ENCODE measurements at places on chromosomes 5 and 9. TPM values are rescaled to one million over a fixed set of nuclear protein-coding genes. Genes with fewer than 3 reads are reported as not detected.

DNA sequence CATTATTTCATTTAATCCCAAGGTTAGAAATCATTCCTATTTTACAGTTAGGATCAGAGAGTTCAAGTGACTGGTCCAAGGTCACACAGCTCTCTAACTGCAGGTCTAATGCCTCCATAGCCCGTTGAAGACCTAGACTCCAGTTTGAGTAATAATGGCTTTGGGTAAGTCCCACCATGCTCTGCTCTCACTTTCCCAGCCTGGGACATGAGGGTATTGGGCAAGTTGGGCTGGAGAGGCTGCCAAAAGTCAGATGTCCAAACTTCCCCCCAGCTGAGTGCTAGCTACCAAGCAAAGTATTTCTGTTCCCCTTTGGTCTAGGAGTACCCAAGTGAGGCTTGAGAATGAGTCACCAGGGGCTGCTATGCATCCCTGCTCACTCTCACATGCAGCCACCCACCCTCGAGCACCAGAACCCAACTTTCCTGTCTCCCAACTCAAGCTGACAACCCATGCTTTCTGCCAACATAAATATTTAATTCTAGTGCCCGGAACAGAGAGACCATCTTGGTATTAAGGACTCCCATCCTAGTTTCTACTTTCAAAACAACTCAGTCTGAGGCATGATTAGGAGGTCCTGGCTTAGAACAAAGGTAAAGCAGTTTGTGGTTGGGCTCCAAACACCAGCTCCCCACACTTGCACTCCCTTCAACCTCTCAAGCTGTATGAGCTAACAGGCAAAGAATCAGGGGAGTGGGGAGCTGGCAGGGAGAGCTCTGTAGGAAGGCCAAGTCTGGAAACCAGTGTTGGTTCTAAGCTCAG lies 236.5 kb upstream of the TRIM32 start:
- DNase-seq, result peak; percentile 51

The CARD9 gene
- 0.93 TPM for polyA plus RNA-seq

DNA sequence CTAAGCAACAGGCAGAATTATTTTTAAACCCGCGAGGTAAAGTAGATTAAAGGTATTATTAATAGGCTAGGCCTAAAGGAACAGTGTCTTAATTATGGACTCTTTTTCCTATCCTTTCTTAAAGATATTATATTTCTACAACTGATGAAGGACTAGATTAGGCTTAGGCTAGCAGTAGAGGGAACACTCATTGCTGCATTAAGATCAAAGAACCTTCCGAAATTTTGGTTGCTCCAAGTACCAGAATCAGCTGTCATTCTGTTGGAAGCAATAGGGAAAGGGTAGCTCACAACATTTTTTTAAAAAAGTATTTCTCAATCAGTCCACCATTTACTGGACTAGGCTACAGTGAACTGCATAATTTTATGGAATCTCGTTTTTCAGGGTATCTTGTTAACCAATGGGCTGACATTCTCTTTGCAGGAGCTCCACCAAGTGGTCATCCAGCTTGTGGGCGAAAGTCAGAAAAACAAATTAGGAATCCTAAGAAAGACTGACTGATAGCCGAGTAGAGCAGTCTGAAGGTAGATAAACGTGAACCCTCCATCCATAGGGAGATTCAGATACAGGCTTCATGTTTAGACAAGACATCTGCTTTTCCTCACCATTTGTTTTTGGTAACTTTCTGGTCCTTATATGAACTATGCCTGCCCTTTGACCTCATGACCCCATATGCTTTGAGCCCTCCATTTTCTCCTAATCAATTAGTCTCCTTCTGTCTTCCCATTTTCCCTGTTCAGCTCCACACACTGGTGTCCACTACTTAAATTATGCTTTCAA lies 103.6 kb upstream of the CHD1 start:
- DNase-seq, result peak; percentile 63

DNA sequence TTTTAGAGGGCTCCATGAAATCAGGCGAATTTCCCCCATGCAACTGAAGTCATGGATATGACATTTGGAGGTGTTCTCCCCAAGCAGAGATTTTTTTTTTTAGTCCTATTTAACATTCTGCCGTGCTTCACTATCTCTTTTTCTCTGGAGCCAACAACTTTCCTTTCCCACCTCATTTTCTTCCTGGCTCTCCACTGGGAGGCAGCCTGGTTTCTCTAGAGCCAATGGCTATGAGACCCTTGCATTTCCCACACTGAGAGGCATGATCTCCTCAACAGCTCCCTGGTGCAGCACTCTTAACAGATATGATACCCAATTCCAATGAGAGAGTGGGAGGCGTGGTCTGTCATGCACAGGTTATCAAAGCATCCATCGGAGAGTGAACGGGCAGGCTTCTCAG lies 310.8 kb downstream of the DRD1 start:
- DNase-seq, result no peak

- no peak for DNase-seq
These were observed 98.2 kb downstream of the MARCHF3 start for GRCh38 chr5:126931963-126932660.

The BTNL3 gene
- polyA plus RNA-seq, result not detected

- no peak for DNase-seq
These were observed 5.2 kb downstream of the PTCH1 start for GRCh38 chr9:95511616-95511931.

DNA sequence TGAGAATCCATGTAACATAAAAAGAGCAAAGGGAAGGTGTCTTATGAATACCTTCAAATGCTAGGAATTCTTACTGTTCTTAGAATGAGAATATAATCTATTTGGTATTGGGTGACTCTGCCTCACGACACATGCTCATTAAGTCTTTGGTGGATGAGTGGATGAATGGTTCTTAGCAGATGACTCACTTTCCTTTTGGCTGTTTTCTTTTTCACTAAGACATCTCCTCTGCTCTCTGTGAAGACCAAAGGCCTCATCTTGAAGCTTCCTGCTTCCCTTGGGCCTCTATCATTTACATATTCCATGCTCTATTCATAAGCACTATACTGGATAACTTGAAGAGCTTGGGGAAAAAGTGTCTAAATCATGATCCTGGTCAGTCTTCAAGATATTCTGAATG lies 468.1 kb downstream of the SPATA31D1 start:
- DNase-seq, result peak; percentile 1

DNA sequence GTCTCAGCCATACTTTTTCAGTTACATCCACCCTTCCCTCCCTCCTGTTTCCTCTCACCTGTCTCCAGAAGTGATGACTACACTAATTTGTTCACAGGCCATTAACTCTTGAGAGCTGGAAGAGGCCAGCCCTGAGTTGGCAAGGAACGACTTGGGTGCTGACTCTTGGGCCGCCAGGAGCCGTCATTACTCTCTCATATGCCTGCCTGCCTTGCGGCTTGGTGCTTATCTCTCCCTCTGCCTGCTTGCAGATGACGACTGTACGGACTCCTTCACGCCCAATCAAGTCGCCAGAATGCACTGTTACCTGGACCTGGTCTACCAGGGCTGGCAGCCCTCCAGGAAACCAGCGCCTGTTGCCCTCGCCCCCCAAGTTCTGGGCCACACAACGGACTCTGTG lies 66.1 kb downstream of the PAPPA start:
- no peak for DNase-seq

DNA sequence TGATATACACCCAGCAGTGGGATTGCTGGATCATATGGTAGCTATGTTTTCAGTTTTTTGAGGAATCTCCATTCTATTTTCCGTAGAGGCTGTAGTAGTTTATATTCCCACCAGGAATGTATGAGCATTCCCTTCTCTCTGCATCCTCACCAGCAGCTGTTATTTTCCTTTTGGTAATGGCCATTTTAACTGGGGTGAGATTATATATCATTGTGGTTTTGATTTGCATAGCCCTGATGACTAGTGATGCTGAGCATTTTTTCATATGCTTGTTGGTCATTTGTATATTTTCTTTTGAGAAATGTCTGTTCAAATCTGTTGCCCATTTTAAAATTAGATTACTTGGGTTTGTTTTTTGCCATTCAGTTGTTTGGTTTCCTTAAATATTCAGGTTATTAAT lies 11.2 kb upstream of the PPIC start:
- no peak for DNase-seq

- no peak for DNase-seq
These were observed 250.6 kb downstream of the SPOCK1 start for GRCh38 chr5:137248527-137248926.

DNA sequence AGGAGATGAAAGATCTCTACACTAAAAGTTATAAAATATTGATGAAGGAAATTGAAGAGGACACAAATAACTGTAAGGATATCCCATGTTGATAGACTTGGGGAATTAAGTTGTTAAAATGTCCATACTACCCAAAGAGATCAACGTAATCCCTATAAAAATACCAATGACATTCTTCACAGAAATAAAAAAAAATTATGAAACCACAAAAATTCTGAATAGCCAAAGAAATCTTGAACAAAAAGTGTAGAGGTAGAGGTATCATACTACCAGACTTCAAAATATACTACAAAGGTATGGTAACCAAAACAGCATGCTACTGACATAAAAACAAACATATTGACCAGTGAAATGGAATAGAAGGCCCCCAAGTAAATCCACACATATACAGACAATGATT lies 71.5 kb upstream of the ELL2 start:
- DNase-seq, result no peak

- no peak for DNase-seq
These were observed 73.8 kb upstream of the KLF9 start for GRCh38 chr9:70488098-70488792.

The CFAP77 gene
- polyA plus RNA-seq, result not detected

GRCh38 chr9:88950341-88951154 lies 40.7 kb upstream of the S1PR3 start:
- no peak for DNase-seq

- DNase-seq, result peak; percentile 52
These were observed 182.1 kb downstream of the DMRT2 start for GRCh38 chr9:1231998-1232919.

DNA sequence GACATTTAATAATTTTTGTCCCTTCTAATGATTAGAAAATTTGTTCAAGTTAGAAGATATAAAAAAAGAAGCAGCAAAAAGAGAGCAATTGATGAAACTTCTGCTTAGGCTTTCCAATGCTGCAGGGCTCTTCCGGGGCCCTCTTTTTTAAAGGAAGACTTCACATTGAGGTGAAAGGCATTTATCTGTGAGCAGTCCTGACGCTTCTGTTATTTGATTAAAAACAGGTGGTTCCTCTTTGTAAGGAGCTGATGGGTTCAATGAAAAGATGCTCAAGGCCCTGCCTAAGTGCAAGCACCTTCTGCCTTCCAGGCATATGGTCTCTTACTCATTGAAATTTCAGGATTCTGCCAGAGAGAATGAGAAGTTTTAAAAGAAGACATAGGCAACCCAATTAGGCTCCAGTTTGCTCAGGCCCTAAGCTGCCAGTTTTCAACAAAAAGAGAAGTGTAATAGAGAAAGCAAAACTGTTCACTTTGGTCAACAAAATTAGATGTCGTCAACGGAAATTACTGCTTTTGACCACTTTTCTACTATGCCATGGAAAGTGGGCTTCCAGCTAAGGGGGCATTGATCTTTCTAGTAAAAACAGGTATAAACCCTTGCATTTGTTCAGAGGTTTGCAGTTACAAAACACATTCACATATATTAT lies 100.2 kb downstream of the INSYN2B start:
- DNase-seq, result no peak

- DNase-seq, result no peak
These were observed 28.3 kb downstream of the TPD52L3 start for GRCh38 chr9:6356441-6356840.

DNA sequence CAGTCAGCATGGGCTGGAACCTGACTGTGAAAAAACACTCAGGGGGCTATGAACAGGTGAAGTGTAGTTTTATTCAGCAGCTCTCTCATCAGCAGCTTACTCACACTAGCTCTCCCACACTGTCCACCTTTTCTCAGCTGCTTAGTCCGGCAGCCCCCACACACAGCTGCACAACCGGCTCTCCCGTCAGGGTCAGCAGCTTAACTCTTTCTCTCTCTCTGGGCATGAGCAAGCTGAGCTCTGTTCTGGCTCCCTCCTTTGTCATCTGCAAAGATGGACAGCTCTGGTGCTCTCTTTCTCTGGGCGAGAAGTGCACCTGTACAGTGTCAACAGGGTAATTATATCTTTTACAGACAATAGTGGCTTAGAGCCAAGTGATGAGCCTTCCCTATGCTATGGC lies 8.2 kb downstream of the DMAC1 start:
- no peak for DNase-seq

- peak; percentile 54 for DNase-seq
These were observed 78.9 kb upstream of the RPS23 start for GRCh38 chr5:82356808-82357671.

GRCh38 chr5:32551865-32552264 lies 33.5 kb upstream of the SUB1 start:
- no peak for DNase-seq

DNA sequence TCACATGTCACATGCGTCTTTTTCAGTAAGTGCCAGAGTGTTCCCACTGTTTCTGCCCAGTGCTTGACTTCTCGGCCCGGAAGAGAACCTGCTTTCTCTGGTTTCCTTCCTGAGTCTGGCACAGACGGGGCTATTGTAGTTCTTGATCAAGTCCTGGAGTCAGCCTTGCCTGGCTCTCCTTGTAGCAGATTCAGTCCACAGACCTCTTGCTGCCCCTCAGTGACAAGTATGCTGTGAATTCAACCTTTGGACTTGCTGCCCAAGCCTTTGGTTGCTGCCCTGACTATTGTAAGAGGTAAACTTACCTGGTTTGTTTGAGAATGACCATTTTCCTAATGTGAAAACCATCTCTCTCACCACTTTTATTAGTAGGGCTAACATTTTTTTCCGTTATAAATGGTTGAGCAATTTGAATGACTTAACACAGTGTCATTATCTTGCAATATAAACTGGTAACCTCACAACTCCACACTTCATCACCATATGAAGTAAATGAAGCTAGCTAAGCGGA lies 24.7 kb downstream of the ZBTB34 start:
- no peak for DNase-seq

The OR1L4 gene
- polyA plus RNA-seq, result not detected

- DNase-seq, result no peak
These were observed 49.6 kb upstream of the UBAC1 start for GRCh38 chr9:136010615-136011361.

The FAM163B gene
- not detected for polyA plus RNA-seq

The WDR31 gene
- 1.5 TPM for polyA plus RNA-seq

The LRRC14B gene
- not detected for polyA plus RNA-seq

DNA sequence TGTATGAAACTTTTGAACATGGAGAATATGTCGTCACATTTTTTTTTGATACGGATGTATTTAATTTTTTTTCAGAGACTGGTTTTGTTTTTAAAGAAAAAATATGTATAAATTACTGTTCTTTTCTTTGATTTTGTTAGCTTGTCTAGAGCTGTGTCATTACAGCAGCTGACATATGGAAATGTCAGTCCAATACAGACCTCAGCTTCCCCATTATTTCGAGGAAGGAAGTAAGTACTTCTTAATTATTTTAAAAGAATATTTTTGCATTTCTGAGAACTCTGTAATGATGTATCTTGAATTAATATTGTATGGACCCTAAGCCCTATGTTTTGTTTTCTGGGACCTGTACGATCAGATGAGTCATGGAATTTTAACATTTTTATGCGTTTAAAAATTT lies 7.6 kb downstream of the TENT2 start:
- no peak for DNase-seq

GRCh38 chr9:347667-348292 lies 133.1 kb downstream of the DOCK8 start:
- DNase-seq, result no peak
